ENCODE measurements at places on chromosomes 7 and 10. TPM values are rescaled to one million over a fixed set of nuclear protein-coding genes. Genes with fewer than 3 reads are reported as not detected.

DNA sequence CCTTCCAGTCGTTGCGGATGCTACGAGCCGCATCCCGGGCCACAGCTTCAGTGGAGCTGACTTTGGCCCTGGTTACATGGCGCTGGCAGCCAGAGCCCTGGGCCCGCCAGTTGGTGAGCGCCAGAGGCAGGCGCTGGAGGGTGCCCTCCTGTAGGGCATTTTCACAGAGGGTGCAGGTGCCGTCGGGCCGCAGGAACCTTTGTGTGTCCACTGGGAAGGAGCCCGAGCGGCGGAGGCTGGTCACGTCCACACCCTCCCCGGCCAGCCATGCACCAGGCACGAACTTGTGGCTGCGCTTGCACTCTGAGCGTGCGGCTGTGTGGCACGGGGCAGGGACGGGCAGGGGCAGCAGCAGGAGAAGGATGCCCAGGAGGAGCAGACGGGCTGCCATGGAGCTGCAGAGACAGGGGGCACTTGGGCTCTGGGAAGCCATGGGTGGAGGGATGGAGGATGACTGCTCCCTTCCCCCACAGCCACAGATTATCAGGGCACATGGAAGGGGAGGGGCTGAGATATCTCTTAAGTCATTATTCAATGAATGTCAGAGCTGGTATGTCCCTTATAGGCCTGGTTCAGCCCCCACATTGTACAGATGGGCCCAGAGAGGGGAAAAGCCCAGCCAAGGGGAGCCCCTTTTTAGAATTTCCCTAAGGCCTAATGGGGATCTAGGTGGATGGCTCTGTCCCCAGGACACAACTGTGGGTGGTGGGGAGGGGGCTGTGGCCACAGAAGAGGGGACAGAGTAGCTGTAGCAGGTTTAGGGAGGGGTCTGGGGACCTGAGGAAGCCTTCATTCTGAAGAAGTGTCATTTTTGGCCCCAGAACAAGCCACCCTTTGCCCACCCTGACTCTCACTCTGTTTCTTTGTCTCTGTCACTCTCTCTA, 1.8 kb downstream of the PRF1 start:
- no peak overlapping the region for H3K4me3 ChIP-seq
- no peaks in the 10 kb centered on the region for H3K27me3 ChIP-seq
- H3K27ac ChIP-seq = no peak overlapping the region
- DNase-seq = no peak

DNA sequence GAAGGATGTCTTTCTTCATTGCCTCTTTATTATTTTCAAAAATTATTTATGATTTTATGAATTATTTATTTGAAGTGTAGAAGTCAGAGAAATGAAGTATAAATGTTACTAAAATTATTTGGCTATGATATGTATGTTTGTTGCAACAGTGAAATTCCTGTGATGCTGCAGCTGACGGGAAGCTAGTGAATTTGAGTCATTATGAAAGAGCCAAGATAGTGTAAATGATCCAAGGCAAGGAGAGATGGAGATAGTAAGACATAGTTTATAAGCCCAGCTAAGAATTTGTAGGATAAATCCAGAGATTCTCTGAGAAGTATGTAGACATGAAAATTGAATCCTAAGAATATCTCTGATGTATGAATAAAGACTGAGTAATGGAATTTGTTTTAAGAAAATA, 30.8 kb downstream of the CASD1 start:
- H3K36me3 ChIP-seq = peaks cover 13% of the 10 kb centered on the region
- no peak for DNase-seq
- no peak overlapping the region for H3K27ac ChIP-seq
- H3K4me1 ChIP-seq = no peaks in the 10 kb centered on the region

DNA sequence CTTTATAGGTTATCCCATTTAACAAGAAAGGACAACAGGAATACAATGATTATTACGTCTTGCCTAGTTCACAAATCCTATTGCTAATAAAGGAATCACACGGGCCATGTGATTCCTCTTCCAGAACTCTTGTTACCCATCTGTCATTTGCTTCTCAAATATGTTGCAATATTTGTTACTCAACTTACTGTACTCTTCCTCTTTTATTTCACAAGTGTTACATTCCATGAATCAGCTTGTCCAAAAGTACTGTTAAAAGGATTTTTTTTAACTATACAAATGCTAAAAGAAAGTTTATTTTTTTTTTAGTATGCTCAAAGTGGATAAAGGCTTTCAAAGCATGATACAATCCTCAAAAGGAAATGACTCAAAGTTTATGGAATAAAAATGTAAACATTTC, 3.9 kb upstream of the CD36 start:
- DNase-seq = no peak
- no peak overlapping the region for H3K4me3 ChIP-seq
- peak overlapping the region; percentile 82 for H3K27ac ChIP-seq
- peaks cover 68% of the 10 kb centered on the region for H3K4me1 ChIP-seq

Gene OAT
- total RNA-seq = 97.2 TPM

Gene PHKG1
- total RNA-seq = 58.8 TPM
